ENCODE measurements at places on chromosomes 2 and 18.

DNA sequence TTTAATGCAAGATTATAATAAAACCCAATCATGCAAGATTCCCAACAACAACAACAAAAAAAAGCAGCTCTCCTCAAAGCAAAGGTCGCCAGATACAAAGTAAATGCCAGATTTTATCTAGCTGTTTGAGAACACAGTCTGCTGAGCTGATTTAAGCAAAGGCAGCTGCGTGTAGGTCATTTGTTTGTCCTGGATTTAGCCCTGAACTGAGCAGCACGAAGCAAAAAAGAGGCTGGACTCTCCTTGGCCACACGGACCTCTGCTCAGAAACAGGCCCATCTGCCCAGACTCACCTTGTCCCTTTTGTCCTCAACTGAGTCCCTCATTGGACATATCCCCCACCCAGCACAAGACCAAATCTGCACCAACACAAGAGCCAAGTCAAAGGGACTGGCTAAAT, 91.5 kb downstream of the PID1 start:
- DNase-seq, result no peak

DNA sequence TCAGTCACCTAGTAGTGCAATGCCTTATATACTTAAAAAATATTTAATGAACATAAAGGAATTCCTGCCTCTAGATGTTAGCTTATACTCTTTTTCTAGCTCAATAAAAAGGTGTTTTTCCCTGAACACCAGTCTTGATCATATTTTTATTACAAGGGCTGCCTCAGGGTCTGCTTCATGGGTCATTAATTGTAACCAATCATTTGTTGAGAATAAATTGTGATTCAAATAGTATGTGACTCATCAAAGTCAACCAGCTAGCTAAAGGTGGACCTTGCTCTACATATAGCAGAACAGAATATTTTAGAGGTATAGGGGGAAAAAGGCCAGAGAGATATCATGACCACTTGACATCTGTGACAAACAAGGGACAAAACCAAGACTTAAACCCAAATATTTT, 114.0 kb downstream of the PIK3C3 start:
- DNase-seq, result no peak

DNA sequence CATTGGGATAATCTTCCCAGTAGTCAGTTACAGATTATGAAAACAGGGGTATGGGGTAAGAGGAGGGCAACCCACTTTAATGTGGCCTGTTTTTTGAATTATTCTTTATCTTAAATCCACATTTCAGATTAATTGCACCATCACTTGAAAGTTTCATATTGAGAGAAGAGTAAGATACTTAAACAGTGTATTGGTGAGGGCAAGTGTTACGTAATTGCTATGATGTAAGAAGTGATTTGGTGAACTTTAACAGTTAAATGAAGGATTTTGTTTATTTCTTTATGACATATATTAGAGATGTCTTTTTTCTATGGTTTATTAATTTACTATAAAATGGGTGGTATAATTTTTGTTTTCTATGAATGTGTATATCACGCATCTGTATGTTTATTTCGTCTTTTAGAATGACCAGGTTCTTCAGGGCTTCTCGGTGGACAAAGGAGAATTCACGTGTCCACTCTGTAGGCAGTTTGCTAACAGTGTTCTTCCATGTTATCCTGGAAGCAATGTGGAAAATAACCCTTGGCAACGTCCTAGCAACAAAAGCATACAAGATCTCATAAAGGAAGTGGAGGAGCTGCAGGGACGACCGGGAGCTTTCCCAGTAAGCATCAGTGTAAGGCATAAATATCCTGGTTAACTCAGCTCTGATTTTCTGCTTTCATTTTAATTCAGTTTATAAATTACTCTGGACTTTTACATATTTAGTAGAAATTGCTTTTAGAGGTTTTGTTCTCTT, 171.2 kb upstream of the MYO3B start:
- DNase-seq, result no peak

DNA sequence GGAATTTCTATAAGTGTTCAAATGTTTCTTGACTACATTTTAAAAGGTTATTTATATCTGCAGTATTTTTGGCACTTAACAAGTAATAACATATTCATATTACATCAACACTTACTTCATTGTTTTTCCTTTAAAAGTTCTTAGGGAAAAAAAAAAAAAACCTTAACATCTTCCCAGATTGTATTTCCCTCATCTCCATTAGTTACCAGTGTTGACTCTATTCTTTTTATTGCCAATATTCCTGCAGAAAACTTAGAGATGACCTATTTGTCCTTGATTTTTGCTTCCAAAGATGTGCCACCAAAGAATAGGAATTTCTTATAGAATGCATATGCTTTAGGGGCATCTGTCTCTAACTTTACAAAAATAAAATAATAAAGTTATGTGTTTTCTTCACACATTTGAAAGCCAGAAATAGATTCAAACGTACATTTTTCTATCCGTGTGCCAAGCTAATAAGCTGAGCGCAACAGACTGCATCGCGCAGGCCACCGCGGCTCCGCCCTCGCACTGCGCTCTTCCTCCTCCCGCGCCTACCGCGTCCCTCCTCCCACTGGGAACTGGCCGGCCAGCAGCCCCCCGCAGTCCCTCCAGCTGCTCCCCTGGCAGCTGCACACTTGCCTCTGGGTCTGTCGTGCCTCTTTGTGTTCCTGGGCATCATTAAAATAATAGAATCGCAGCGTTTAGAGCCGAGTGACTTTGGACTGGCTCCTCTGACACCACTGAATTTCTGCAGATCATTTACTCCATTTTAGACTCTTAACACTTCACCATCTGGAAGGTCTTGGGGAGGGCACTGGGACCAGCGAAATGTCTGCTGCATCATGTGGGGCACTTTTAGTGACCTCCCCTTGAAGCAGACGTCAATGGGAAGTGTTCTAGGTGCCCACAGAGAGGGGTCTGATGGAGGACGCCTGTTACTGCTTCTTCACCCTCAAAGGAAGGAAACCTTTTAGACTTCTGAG, 21.2 kb upstream of the NAB1 start:
- DNase-seq, result no peak

DNA sequence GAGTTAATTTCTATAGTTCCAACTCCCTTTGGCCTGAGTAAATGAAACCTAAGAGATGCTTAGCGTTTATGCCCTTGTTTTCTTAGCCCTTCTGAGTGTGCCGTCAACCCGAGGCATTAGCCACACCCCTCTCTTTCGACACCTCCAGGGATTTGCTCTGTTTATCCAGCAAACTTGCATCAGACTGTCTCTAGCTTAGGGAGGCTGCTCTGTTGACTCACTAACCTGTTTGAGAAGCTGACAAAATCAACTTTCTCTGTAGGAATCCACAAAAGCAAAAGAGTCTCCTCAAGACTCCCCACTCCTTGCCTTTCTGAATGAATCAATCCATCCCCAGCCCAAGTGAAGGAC, 317.6 kb downstream of the TNS1 start:
- DNase-seq, result no peak

GRCh38 chr18:8858888-8859511, 153.6 kb downstream of the MTCL1 start:
- DNase-seq, result no peak

DNA sequence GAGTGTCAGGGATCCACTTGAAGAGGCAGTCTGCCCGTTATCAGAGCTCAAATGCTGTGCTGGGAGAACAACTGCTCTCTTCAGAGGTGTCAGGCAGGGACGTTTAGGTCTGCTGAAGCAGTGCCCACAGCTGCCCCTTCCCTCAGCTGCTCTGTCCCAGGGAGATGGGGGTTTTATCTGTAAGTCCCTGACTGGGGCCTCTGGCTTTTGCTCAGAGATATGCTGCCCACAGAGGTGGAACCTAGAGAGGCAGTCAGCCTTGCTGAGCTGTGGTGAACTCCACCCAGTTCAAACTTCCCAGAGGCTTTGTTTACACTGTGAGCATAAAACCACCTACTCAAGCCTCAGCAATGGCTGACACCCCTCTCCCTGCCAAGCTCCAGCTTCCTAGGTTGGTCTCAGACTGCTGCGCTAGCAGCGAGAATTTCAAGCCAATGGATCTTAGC, 38.1 kb downstream of the PLEK start:
- DNase-seq, result no peak

DNA sequence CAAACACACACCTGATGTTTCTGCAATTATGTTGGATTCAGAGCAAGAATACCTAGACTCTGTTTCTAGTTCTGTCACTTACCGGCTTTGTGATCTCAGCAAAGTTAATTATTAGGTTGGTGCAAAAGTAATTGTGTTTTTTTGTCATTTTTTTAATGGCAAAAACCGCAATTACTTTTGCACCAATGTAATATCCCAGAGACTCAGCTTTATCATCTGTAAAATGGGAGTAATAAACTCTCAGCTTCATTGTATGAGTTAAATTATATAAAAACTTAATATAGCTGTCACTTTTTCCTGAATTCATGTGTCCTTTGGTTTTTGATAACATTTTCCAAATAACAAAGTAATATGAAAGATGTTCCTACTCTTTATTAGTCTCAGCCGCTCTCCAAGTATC, 251.7 kb downstream of the TRIB2 start:
- DNase-seq, result no peak

DNA sequence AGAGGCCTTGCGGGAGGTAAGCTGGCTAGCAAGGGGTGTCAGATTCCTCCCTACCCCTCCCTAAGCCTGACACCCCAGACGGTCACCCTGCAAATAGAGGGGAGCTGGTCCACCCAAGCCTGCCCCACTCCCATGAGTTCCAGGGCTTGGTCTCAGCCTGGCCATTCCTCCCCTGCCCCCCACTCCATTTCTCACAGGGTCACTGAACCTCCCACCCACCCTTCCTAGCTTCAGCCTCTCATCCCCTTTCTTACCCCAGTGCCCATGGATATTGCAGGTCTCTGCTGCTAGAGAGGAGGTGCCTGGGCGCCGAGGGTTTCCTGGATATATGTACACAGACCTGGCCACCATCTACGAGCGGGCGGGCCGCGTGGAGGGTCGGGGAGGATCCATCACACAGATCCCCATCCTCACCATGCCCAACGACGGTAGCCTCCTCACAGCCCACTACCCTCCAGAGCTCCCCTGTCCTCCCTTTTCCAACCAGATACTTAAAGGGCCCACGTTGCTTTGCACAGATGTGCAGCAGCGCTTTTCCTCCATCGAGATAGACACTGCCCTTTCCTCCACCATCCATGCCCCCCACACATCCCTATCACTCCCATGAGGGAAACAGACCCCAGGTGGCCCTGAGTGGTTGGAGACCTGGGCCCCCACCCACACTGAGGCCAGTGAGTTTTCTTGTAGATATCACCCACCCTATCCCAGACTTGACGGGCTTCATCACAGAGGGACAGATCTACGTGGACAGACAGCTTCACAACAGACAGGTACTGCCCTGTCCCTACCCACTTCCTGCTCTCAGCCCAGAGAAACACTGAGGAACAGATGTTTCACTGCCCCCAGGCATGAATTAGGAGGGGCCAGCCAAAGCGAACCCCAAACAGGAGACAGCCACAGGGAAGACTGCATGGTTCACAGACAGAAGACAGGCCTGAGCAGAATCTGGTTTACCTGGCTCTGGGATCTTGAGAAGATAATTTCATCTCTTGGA, 15.2 kb upstream of the ANKRD53 start:
- DNase-seq, result no peak
